ENCODE measurements at places on chromosomes 13 and 19. TPM values are rescaled to one million over a fixed set of nuclear protein-coding genes. Genes with fewer than 3 reads are reported as not detected.
A peak's percentile ranks its signal among the peaks of the same experiment; 100 is the strongest.

The KMT2B gene
- total RNA-seq: 52.3 TPM

The CYP2F1 gene
- total RNA-seq: not detected

The SLITRK1 gene
- total RNA-seq: 2.1 TPM

GRCh38 chr19:55227241-55228014, 1.1 kb downstream of the TMEM86B start:
- peak overlapping the region; percentile 58 for H3K4me3 ChIP-seq
- H3K27ac ChIP-seq: peak overlapping the region; percentile 43
- no peaks in the 10 kb centered on the region for H3K36me3 ChIP-seq
- DNase-seq: no peak
- H3K27me3 ChIP-seq: no peaks in the 10 kb centered on the region

DNA sequence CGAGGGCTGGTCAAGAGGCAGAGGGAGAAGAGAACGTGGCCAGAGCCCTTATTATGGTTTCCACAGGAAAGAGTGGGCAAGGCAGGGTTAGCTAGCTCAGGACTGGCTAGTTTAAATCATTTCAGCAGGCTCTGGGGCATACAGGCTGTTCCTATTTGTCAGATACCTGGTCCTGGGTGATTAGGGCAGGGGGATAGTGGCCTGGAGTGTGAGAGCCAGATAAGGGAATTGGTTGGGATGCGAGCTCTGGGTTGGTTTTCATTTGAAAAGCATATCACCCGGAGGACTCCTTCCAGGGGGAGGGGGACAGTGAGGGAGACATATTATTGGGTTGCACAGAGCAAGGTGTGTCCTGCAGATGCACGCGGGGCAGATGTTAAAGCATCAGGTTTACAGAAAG, 75.3 kb upstream of the CLDN10 start:
- DNase-seq: no peak
- no peaks in the 10 kb centered on the region for H3K4me1 ChIP-seq
- peaks cover 23% of the 10 kb centered on the region for H3K27me3 ChIP-seq
- H3K27ac ChIP-seq: no peak overlapping the region

DNA sequence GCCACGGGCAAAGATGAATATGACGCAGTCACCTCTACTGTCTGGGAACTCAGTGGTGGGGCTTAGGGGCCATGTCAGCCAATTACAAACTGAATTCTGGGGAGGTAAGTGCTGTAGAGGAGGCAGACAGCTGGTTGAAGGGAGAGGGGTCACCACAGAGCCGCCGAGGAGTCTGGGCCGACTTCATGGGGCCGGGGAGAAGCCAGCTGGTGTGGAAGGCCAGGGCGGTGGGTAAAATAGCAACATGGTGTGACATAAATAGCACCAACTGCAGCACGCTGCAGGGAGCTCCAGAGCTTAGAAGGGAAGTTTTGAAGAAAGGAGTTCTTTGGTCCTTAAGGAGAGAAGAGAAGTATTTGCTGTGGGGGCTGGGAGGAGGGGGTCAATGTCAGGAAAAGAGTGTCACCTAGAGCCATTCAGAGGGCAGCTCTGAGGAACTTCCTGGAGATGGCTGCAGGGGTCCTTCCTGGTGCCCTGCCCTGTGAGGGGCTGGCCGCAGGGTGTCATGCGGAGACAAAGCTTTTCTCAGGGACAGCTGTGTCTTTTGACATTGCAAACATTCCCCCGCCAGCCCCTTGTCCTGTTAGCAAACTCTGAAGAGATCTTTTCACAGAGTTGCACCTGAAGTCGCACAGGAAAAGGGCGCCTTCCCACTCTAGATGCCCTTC, 6.4 kb downstream of the METTL21C start:
- H3K36me3 ChIP-seq: no peaks in the 10 kb centered on the region
- H3K4me1 ChIP-seq: peaks cover 12% of the 10 kb centered on the region
- no peak overlapping the region for H3K27ac ChIP-seq
- no peak for DNase-seq
- H3K4me3 ChIP-seq: no peak overlapping the region

DNA sequence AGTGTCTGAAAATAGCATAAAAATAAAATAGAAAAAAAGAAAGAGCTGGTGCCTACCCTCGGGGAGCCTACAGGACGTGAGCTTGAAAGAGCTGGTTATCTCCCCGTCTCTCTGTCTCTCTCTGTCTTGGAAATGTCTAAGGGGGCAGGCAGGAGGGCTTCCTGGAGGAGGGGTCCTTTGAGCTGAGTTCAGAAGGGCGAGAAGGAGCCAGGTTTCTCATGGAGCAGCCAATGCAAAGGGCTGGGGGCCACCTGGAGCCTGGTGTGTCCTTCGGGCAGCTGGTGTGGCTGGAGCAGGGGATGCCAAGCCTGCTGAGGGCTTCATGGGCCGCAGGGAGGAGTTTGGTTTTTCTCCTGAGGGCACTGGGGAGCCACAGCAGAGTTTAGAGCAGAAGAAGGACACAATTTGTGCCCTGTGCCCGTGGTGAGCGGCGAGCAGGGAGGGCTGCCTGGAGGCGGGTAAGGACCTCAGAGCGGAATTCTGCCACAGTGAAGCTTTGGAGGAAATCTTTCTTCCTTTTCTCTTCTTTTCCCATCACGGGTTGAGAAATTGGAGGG, 38.7 kb downstream of the EFNA2 start:
- peaks cover 4% of the 10 kb centered on the region for H3K27me3 ChIP-seq
- no peak overlapping the region for H3K4me3 ChIP-seq
- H3K27ac ChIP-seq: no peak overlapping the region
- DNase-seq: no peak

The GPC6 gene
- total RNA-seq: 8.4 TPM

The SCN1B gene
- 1.1 TPM for total RNA-seq

DNA sequence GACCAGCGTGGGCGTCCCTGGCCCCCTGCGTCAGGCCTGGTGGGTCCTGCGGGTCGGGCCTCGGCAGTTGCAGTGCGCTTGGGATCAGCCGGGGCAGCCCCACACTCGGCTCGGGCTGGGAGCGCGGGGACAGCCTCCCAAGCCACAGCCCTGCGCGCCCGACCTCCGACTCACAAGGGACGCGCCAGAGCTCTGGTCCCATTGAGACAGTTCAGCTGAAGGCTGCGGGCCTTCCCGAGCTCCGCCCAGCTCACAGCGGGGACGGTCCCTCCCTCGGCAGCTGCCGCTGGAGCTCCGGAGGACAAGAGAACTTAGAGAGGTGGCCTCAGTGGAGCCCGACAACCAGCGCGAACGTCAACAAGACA, 45.7 kb upstream of the ZNF730 start:
- no peaks in the 10 kb centered on the region for H3K36me3 ChIP-seq
- no peak overlapping the region for H3K4me3 ChIP-seq
- H3K27ac ChIP-seq: no peak overlapping the region
- peak; percentile 66 for DNase-seq
- H3K4me1 ChIP-seq: no peaks in the 10 kb centered on the region
- no peaks in the 10 kb centered on the region for H3K27me3 ChIP-seq

DNA sequence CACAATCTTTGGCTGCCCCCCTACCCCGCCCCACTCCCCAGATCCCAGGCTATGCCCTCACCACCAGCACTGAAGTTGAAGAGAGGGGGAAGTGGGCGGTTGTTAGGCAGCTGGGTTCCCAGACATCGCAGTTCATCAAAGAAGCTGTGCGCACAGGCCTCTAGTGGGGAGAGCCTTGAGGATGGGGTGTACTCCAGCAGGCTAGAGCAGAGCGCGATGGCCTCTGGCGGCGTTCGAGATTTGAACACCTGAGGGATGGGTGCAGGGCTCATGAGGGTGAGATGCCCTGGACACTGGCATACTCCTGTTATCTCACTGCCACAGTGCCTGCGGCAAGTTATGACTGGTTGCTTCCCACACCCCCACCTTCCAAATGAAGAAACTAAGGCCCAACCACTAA, 10.0 kb downstream of the GSK3A start:
- H3K4me3 ChIP-seq: no peak overlapping the region
- no peaks in the 10 kb centered on the region for H3K27me3 ChIP-seq
- peaks cover 21% of the 10 kb centered on the region for H3K36me3 ChIP-seq
- H3K27ac ChIP-seq: no peak overlapping the region
- H3K4me1 ChIP-seq: peaks cover 7% of the 10 kb centered on the region

- no peaks in the 10 kb centered on the region for H3K36me3 ChIP-seq
- peaks cover 40% of the 10 kb centered on the region for H3K4me1 ChIP-seq
- no peaks in the 10 kb centered on the region for H3K27me3 ChIP-seq
- no peak overlapping the region for H3K4me3 ChIP-seq
- DNase-seq: no peak
Measured at GRCh38 chr19:18506101-18506930, 15.6 kb downstream of the ELL start.

The C13orf42 gene
- total RNA-seq: not detected

The CGB7 gene
- 1.9 TPM for total RNA-seq

The STAP2 gene
- 42.5 TPM for total RNA-seq

The FXYD3 gene
- total RNA-seq: 157 TPM

The KLK4 gene
- not detected for total RNA-seq

The S1PR4 gene
- not detected for total RNA-seq

DNA sequence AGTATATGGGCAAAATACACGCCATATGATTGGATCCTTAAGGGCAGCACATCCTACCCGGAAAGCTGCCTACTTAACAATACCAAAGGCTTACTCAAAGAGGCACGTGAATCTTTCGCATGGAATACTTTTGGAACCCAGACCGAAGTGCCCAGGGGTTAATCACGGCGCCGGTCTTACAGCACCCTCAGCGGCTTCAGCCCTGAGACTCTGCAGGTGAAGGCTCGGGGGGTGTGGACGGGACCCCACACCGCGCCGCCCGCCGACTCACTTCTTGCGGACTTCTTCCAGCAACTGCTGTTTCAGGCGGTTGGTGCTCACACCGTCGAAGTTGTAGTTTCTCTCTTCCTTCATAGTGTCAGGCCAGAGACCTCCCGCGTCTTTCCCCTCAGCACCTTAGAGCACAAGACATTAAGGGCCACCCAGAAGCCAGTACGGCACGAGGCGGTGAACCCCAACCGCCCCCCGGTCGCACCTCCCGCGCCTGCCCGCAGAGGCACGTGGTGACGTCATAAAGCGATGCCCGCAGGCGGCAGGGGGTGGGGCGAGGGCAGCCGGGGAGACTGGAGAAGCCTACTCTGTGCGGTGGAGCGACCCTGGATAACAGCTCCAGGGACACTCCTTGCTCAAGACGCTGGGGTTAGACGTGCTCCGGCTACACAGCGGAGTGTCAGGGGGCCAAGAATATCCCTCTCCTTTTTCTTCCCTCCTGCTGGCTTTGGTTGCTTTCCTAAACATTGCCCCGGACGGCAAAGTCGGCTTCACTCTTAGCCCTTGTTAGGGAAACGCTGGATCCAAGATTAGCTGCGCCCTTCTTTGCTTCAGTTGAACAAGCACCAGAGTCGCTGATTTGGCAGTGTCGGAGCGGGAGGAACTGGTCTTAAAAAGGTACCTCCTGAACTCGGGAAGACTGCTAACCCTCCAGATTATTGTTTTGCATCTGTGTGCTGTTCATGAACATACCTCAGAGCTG, at the start of gene CCDC169:
Gene CCDC169 (minus strand): TSS at position 449 of the 973 bp plus-strand sequence. CDS start 95 bp downstream, at position 354.
- peaks cover 20% of the 10 kb centered on the region for H3K36me3 ChIP-seq
- H3K4me3 ChIP-seq: peak within 1 kb of the TSS; percentile 94
- peak within 1 kb of the TSS; percentile 87 for H3K27ac ChIP-seq

GRCh38 chr13:67043901-67044300, 186.2 kb downstream of the PCDH9 start:
- DNase-seq: no peak
- H3K4me3 ChIP-seq: no peak overlapping the region
- no peaks in the 10 kb centered on the region for H3K27me3 ChIP-seq
- no peak overlapping the region for H3K27ac ChIP-seq

- no peak overlapping the region for H3K27ac ChIP-seq
- no peaks in the 10 kb centered on the region for H3K4me1 ChIP-seq
- no peaks in the 10 kb centered on the region for H3K36me3 ChIP-seq
- H3K27me3 ChIP-seq: peaks cover 7% of the 10 kb centered on the region
- DNase-seq: no peak
- no peak overlapping the region for H3K4me3 ChIP-seq
Measured at GRCh38 chr13:31168736-31169135, 7.0 kb upstream of the HSPH1 start.

- no peaks in the 10 kb centered on the region for H3K4me1 ChIP-seq
- no peak overlapping the region for H3K4me3 ChIP-seq
- no peak overlapping the region for H3K27ac ChIP-seq
- DNase-seq: no peak
- no peaks in the 10 kb centered on the region for H3K36me3 ChIP-seq
Measured at GRCh38 chr13:45943120-45943519, 91.6 kb upstream of the SIAH3 start.

DNA sequence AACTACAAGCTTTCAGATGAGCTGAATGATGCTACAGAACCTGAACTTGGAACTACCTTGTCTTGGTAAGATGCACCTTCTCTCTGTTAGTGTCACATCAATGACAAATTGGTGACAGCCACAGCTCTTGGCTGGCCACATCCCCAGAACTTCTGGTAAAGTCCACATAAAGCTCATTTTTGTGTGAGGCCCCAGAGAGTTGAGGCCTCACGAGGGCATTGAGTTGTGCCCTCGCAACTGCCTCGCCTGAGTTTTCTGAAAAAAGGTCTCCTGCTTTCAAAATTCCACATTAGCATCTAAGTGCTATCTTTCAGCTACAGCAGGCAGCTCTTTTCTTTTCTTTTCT, 42.6 kb downstream of the MRPL57 start:
- no peak for DNase-seq
- H3K36me3 ChIP-seq: peaks cover 3% of the 10 kb centered on the region
- no peak overlapping the region for H3K4me3 ChIP-seq
- no peak overlapping the region for H3K27ac ChIP-seq
- H3K27me3 ChIP-seq: no peaks in the 10 kb centered on the region

GRCh38 chr19:8302734-8303133, 5.4 kb downstream of the CD320 start:
- no peak overlapping the region for H3K4me3 ChIP-seq
- H3K27me3 ChIP-seq: peaks cover 3% of the 10 kb centered on the region
- peak; percentile 60 for DNase-seq
- H3K36me3 ChIP-seq: no peaks in the 10 kb centered on the region
- peaks cover 7% of the 10 kb centered on the region for H3K4me1 ChIP-seq

The KLK14 gene
- total RNA-seq: 0.29 TPM

DNA sequence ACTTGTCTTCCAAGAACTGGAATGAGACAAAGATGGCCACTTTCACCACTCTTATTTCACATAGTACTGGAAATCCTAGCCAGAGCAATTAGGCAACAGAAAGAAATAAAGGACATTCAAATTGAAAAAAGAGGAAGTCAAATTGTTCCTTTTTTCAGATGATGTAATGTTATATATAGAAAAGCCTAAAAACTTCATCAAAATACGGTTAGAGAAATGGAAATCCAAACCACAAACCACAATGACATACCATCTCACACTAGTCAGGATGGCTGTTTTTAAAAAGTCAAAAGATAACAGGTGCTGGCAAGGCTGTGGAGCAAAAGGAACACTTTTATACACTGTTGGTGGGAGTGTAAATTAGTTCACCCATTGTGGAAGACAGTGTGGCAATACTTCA, 113.3 kb upstream of the SPRY2 start:
- H3K36me3 ChIP-seq: peaks cover 4% of the 10 kb centered on the region
- H3K27me3 ChIP-seq: no peaks in the 10 kb centered on the region
- DNase-seq: no peak
- peaks cover 4% of the 10 kb centered on the region for H3K4me1 ChIP-seq

- no peak overlapping the region for H3K27ac ChIP-seq
- no peak for DNase-seq
- no peaks in the 10 kb centered on the region for H3K27me3 ChIP-seq
- H3K36me3 ChIP-seq: peaks cover 4% of the 10 kb centered on the region
Measured at GRCh38 chr19:14439014-14439413, 5.9 kb downstream of the PKN1 start.

GRCh38 chr13:113466383-113466782, 13.1 kb upstream of the ADPRHL1 start:
- H3K36me3 ChIP-seq: peaks cover 24% of the 10 kb centered on the region
- H3K4me1 ChIP-seq: peaks cover 14% of the 10 kb centered on the region
- no peaks in the 10 kb centered on the region for H3K27me3 ChIP-seq
